ENCODE measurements at places on chromosomes 5 and 9. TPM values are rescaled to one million over a fixed set of nuclear protein-coding genes. Genes with fewer than 3 reads are reported as not detected.

ANGPTL2 gene
- total RNA-seq: not detected

BHMT2 gene
- total RNA-seq: not detected

MAMDC2 gene
- total RNA-seq: not detected

GARIN3 gene
- total RNA-seq: 0.79 TPM

C1QTNF2 gene
- not detected for total RNA-seq

CDC23 gene
- 34.0 TPM for total RNA-seq

NR2F1-AS1 gene
- not detected for total RNA-seq

DNA sequence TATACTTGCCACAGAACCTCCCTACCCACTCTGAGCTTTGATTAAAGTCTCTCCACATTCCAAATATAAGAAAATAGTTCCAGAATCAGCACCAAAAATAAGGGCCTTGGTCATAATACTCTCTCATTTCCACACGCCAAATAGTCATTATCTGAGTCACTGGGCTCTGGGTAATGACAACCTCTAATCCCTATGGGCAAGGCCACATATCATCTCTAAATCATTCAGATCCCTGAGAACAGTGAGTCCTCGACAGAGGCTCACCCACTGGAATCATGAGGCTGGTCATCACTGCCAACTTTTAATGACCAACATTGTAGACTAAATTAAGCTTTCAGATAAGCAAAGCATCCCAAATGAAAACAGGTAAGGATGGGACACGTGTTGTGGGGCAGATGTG lies 28.1 kb downstream of the FAM114A2 start:
- no peak for DNase-seq

GRCh38 chr9:95130484-95130883 lies 187.0 kb downstream of the FANCC start:
- DNase-seq: no peak

DNA sequence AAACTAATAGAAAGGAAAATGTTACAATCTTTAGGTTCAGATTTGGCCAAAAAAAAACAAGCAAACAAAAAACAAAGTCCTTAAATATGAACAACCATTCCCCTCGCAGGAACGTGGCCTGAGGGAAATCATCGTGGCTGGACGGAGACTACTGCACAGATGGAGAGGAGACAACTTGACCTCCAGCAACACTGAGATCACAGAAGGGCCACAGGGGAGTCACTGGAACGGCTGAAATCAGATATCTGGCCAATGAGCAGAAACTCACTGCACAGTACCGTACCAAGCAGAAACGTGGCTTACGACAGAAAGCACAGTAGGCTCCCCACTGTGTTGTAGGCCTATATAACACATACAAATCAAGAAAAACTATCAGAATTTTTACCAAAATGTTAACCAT lies 27.7 kb downstream of the CAMSAP1 start:
- no peak for DNase-seq

- DNase-seq: no peak
Measured at GRCh38 chr5:102532123-102532522, 33.3 kb upstream of the SLCO6A1 start.

DNA sequence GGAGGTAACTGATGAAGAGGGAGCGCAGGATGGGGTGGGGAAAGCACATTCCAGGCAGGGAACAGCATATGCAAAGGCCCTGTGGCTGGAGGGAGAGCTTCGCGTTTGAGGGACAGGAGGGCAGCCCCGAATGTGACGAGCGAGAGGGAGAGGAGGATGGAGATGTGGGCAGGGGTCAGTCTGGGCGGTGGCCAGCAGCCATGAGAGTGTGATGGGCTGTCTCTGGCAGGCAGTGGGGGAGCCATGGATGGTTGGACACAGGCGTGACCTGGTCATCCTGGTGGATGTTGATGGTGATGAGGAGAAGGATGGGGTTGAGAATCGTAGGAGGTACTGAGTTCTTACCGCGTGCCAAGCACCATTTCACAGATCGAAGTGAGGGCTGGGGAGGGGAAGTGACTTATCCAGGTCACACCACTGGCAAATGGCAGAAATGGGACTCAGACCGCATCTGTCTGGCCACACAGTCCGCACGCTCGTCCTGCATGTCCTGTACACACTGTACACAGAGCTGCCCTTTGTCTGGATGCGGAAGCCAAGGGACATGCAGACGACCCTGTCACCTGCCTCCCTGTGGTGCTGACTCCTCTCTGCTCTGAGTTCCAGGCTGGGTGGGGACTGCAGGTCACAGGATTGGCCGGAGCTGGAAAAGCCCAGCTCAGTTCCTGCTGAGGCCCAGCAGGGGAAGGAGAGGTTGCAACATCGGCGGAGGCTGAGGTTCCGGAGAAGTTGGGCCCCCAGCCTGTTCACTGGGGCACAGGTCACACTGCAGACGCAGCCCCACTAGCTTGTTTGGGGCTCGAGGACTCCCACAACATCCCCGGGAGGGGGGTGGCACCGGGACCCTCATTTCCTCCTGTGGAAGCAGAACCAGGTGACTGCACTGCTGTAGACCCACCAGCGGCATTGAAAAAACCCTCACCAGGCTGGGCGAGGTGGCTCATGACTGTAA lies 165.6 kb upstream of the IER5L start:
- DNase-seq: no peak

DNA sequence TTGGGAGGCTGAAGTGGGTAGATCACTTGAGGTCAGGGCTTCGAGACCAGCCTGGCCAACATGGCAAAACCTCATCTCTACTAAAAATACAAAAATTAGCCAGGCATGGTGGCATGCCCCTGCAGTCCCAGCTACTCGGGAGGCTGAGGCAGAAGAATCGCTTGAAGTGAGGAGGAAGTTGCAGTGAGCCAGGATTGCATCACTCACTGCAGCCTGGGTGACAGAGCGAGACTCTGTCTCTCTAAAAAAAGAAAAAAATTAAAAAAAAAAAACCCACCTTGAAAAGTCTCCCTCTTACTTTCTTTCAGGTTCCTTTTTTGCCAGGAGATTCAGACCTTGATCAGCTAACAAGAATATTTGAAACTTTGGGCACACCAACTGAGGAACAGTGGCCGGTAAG lies 34.2 kb downstream of the CDK7 start:
- no peak for DNase-seq

- no peak for DNase-seq
Measured at GRCh38 chr5:147398860-147399259, 111.0 kb downstream of the DPYSL3 start.

- DNase-seq: no peak
Measured at GRCh38 chr5:80701597-80701996, 46.8 kb upstream of the DHFR start.

DNA sequence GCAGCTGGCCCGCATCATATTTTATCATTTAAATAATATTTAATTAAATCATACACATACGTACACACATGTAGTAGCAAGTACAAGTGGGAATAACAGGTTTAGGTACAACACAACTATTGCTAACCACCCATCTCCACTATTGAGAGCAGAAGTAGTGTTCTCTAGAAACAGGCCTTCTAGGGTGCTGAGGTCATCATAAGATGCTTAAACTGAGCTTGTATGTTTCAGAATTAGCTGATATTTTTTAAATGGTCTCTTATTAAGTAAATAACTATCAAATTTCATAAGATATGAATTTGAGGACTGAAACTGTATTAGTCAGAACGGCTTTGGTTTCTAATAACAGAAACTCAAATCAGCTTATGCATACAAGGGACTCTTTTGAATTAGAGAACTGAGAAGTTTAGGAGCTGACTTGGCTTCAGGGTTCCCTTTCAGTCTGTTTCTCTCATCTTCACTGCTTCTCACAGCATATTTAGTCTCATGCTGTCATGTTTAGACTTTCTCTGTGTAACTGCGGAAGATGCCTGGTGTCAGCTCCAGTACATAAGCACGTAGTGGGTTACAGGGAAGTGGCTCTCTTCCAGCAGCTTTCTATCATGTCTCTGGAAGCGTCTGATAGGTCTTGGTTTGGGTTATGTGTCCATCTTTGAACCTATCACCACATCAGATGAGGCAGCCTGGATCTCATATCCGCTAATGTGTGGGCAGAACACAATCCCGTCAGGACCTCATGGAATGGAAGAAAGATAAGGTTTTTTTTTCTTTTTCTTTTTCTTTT lies 25.0 kb upstream of the OCLN start:
- DNase-seq: no peak

GRCh38 chr5:11054014-11054413 lies 293.0 kb upstream of the DAP start:
- DNase-seq: no peak

GRCh38 chr5:151056379-151057325 lies 24.2 kb downstream of the TNIP1 start:
- no peak for DNase-seq

DNA sequence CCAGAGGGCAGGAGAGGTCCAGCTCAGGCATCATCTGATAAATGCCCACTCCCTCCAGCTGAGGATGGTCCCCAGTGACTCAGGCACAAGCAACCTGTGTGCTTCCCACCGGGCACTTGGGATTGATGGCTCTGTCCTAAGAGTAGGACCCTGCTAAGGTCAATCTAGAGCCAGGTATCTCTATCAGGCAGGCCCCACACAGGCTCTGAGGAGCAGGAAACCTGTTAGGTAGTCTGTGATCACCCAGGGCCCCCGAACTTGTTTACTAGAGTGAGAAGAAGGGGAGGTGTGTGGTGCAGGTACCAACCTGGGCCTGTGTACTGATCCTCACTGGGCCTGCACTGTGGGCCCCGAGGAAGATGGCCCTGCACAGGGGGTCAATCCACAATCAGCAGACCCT lies 119.6 kb upstream of the FSTL4 start:
- no peak for DNase-seq

Data from activated CD4-positive, alpha-beta T cell treated with anti-CD3 and anti-CD28 coated beads for 36 hours (primary cell).